ENCODE measurements at places on chromosomes 3 and 15. TPM values are rescaled to one million over a fixed set of nuclear protein-coding genes. Genes with fewer than 3 reads are reported as not detected.

The DPPA2 gene
- total RNA-seq = not detected

The HAUS2 gene
- total RNA-seq = 15.5 TPM

The SLC22A14 gene
- not detected for total RNA-seq

The RCCD1 gene
- 21.2 TPM for total RNA-seq

The SMCO1 gene
- total RNA-seq = not detected

The CSPG5 gene
- 0.29 TPM for total RNA-seq

The CIDEC gene
- 0.66 TPM for total RNA-seq

The SOX2 gene
- total RNA-seq = not detected

The GP5 gene
- 8.4 TPM for total RNA-seq

The CAPN3 gene
- 17.0 TPM for total RNA-seq

The TMEM40 gene
- total RNA-seq = not detected

The GATA2 gene
- 4.3 TPM for total RNA-seq

The CD200 gene
- 1.7 TPM for total RNA-seq

The C2CD4A gene
- not detected for total RNA-seq

The LSAMP gene
- total RNA-seq = not detected

The DENND6A gene
- total RNA-seq = 58.9 TPM

The CCR3 gene
- not detected for total RNA-seq

The LSM3 gene
- 7.8 TPM for total RNA-seq

The SPINK8 gene
- not detected for total RNA-seq

The FAM107A gene
- not detected for total RNA-seq

The ICE2 gene
- total RNA-seq = 57.6 TPM

The VPS18 gene
- total RNA-seq = 22.0 TPM

The TRIM42 gene
- not detected for total RNA-seq

The SNTN gene
- not detected for total RNA-seq

The ESYT3 gene
- total RNA-seq = 0.20 TPM

The MAPKBP1 gene
- 40.3 TPM for total RNA-seq

The SMAD3 gene
- 110 TPM for total RNA-seq

The GRAMD1C gene
- 1.4 TPM for total RNA-seq

The ZNF80 gene
- 0.47 TPM for total RNA-seq

The CFAP91 gene
- 0.22 TPM for total RNA-seq

The CELSR3 gene
- total RNA-seq = 7.4 TPM

The PLCD1 gene
- total RNA-seq = 59.1 TPM

The ACSBG1 gene
- not detected for total RNA-seq

The ANKUB1 gene
- not detected for total RNA-seq

The C3orf20 gene
- 0.33 TPM for total RNA-seq

The CLCN2 gene
- total RNA-seq = 3.2 TPM

The MAPK6 gene
- total RNA-seq = 35.1 TPM

The SCAMP5 gene
- 0.88 TPM for total RNA-seq

The NPAP1 gene
- not detected for total RNA-seq

The CACNA2D3 gene
- not detected for total RNA-seq

The SLMAP gene
- 57.4 TPM for total RNA-seq

The FILIP1L gene
- not detected for total RNA-seq

The SENP5 gene
- 61.2 TPM for total RNA-seq

The ZNF385D gene
- total RNA-seq = 0.03 TPM

The FAM240A gene
- not detected for total RNA-seq

The SLC24A5 gene
- total RNA-seq = not detected

The CILP gene
- total RNA-seq = 0.28 TPM

The GPR160 gene
- 5.8 TPM for total RNA-seq

The FAM174B gene
- total RNA-seq = 3.6 TPM

The CCDC39 gene
- total RNA-seq = not detected

The MCTP2 gene
- total RNA-seq = 23.7 TPM

The OIP5 gene
- 0.82 TPM for total RNA-seq

Data from T-cell (primary cell).